Omental fat pad (tissue), 4 donors: ENCODE measurements at places on chromosomes 7 and 10.

DNA sequence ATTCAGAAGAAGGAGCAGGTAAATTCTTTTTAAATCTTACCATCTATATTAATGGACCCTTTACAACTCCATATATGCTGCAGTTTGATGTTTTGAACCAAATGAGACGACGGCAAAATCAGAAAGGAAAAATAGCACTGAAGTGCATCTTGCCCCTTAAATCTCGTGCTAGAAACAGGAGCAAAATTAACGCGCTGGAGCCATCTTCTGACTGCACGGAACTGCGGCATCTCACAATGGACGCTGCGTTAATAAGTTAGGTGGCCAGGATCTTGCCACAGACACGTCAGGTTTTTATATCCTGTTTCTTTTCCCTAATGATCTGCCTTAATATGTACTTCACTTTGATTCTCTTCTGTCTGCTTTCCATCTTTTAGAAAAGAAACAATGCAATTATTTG is 354.5 kb downstream of the TFEC start:
- no peak for DNase-seq

GRCh38 chr7:94297397-94297838 is 97.3 kb upstream of the COL1A2 start:
- peak; percentile 29 for DNase-seq

DNA sequence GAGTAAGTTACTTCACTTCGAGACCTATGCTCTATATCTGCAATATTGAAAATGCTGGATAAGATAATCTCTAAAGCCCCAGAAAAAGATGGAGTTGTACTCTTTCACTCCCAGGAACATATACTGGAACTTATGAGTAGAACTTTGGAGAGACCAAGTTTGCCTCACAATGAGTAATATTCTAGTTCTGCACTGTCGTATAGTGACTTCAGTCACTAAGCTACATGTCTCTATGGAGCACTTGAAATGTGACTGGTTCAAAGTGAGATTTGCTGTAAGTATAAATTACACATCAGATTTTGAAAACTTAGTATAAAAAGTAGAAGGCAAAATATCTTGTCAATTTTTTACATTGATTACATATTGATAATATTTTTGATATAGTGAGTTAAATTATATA is 116.4 kb downstream of the PTEN start:
- no peak for DNase-seq

DNA sequence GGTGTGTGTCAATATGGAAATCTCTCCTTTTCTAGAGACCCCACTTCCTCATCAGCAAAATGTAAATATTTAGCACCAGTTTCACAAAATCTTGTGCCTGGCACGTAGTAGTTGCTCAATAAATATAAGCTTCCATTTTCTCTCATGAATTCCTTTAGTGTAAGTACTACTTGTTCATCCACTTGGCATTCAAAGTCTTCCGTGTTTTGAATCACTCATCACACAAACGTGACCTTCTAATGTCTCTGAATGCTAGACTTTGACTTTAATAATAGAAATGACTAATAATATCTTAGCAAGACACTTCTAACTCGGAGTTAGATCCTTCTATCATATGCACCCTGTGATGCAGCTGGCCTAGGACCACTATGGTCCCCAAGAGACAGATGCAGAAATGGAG is 168.7 kb upstream of the ZNF32 start:
- no peak for DNase-seq

GRCh38 chr7:96126382-96126781 is 195.5 kb downstream of the SLC25A13 start:
- no peak for DNase-seq

DNA sequence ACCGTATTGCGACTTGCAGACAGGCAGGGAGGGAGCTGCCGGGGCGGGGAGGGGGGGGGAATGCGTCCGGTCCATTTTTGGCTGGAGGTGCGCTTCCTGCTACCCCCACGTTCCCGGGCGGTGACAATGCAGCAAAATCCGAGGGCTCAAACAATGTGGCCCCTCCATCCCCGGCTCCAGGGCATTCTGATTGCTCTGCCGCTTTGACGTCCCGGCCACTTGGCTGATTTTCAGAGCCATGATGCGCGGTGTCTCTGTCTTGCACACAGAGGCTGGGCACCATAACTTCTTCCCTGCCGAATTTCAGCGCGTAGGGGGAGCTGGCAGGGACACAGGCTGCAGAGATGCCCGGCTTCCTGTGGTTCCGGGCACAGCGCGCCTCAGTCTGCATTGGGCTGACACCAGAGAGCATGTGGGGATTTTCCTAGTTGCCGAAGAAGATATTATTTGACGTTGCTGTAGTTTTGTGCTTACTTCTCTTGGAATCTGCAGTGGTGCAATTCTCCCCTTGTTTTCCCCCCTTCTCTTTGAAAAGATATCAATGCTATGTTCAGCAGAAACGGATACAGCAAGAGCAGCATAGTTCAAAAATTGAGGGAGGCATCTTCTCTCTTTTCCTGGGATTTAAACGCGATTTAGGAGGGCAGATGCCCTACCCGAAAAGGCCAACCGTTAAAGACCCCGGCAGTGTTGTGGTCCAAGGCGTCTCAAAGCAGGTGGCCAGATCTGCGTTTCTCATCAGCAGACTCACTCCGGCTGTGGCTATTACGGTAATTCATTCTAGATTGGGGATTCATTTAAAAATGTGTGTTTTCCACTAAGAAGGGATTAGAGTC is 1.4 kb downstream of the HECW1 start:
- no peak for DNase-seq

- DNase-seq, result no peak
Measured at GRCh38 chr10:24706479-24707118, 17.1 kb downstream of the ARHGAP21 start.

DNA sequence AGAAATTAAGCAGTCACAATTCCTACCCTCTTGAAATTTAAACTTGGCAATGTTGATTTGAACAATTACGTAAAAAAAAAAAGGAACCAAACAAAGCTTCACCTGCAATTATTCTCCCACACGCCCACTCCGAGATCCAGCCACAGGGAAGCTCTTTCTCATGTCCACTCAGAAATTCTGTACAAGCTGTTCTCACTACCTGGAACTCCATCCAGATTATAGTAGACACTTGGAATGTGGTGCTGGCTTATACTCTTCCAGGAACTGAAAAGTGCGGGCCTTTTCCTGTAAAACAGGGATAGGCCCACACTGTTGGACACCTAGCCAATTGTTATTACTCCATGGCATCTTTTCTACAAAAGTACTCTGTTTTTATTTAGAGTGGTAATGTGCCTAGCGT is 20.3 kb upstream of the TOMM7 start:
- no peak for DNase-seq

DNA sequence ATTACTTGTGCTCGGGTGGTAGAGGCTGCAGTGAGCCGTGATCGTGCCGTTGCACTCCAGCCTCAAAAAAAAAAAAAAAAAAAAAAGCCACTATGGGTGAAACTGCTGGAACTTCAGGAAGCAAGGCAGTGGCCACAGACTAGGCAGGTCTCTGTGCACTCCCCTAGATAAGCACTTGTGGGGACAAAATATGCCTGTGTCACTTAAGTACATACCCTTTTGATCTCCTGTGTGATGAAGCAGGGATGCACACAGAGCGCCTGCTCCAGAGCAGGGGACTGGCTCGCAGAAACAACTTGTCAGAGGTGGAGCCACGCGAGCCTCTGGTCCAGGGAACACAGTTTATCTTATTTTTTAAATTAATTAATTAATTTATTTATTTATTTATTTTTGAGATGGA is 42.9 kb upstream of the PSAP start:
- DNase-seq, result no peak

DNA sequence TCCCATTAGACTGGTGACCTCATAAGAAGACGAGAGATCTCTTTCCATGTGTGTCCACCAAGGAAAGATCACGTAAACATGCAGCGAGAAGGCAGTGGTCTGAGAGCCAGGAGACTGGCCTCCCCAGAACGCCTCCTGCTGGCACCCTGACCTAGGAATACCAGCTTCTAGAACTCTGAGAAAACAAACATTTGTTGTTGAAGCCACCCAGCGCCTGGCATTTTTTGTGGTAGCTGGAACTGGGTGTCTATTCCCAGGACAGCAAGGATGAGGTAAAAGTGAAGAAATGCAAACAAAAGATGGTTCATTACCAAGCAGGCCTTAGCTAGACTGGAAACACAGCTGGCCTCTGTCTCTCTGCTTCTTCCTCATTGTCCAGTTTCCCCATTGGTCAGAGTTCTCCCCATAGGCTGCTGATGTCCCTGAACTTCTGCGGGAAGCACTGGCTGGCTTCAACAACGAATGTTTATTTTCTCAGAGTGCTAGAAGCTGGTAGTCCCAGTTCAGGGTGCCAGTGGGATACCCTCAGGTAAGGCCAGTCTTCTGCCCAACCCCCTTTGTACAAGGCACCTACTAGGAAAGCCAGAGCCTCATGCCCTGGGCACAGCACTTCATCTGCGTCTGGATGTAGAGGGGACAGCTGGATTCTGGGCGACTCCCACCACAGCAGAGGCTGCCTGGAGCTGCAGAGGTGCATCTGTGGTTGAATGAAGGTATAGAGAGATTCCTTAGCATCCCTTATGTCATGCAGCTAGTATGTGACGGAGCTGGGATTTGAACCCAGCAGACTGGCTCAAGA is 304.9 kb downstream of the TCERG1L start:
- no peak for DNase-seq

- no peak for DNase-seq
Measured at GRCh38 chr10:30216821-30217220, 132.3 kb downstream of the MTPAP start.

GRCh38 chr7:142445019-142445686 is 187.3 kb upstream of the PRSS58 start:
- DNase-seq, result no peak

- no peak for DNase-seq
Measured at GRCh38 chr7:2100278-2101208, 132.2 kb downstream of the MAD1L1 start.

GRCh38 chr7:157702311-157703023 is 365.7 kb downstream of the DNAJB6 start:
- no peak for DNase-seq

DNA sequence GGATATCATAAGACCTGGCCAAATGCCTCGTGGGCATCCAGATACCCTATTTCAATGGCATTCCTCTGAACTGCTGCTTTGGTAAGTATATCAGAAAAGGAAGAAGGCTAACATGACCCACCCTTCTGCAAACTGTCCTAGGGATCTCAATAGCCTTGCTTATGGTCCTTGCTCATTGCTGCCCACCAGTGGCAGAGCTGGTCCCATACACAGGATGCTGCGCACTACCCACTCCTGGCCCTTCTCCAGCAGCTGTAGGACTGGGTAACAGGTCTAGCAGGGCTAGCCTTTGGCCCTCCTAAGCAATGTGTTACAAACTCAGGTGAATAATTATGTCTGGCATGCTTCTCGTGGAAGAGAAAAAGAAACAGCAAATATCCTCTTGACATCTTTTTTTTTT is 72.5 kb downstream of the C10orf90 start:
- DNase-seq, result no peak

DNA sequence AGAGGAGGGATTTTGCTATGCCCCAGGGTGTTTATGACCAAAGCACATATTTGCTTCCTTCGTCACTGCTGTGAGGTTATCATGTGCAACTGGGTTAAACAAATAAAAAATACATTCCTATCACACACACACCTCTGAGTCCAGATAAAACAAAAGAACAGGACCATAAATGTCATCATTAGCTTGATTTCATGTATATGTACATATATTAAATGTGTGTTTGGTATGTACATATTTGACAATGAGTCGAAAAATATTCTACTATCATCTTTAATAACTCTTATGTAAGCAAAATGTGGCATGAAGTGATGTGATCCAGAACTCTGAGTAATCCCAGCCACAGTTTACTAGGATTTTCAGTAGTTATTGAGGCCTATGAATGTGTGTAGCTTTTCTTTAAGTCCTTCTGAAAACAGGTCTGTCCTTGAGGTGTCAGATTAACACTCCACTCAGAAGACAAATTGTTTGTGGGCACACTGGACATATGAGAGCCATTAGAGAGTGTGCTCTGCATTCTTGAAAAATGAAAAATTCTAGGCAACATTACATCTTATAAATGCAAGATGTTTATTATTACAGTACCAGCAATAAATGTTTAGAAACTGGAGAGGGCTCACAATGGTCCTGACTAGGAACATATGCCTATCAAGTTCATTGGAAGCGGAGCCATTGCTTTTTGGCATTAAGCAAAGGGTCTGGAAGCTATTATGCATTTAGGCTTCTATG is 335.1 kb upstream of the SEMA3A start:
- DNase-seq, result no peak

GRCh38 chr7:26500749-26501352 is 209.2 kb downstream of the SNX10 start:
- DNase-seq, result no peak

DNA sequence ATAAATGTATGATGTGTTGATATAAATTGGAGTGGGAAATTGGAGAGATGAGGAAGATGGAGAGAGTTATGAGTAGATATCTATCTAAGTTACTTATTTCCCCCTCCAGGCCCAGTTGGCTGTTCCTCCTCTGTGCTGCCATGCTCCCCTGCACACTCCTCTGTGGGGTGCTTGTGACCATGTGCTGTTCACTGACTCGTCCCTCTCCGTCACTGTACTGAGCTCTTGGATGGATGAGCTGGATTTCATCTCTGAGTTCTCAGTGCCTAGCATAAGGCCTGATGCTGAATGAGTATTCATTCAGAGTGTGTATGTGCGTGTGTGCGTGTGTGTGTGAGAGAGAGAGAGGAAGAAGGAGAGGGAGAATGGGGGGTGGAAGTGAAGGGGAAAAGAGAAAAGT is 14.5 kb downstream of the OR9A2 start:
- no peak for DNase-seq

GRCh38 chr10:101441541-101442455 is 87.8 kb downstream of the BTRC start:
- DNase-seq, result no peak

DNA sequence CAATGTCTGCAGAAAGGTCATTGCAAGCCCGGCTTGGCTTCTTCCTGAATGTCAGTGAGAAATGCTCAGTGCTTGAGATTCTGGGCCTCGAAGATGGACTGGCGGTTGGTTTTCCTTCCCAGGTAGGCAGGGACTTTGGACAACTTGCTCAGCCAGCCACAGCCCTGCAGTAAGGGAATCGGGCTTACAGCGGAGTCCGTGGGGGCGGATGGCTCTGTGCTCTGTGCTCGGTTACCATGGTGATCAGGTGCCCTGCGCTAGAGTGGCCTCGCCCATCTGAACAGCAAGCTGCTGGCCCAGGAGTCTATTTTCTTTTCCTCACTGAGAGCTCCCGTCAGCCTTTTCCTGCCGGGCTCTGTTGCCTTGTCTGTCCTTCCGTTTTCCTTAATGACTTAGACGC is 77.8 kb upstream of the SH2B2 start:
- DNase-seq, result no peak

- no peak for DNase-seq
Measured at GRCh38 chr10:69988094-69988493, 64.6 kb upstream of the MACROH2A2 start.

- no peak for DNase-seq
Measured at GRCh38 chr7:143362131-143363015, at the start of gene FAM131B. Gene FAM131B (minus strand): TSS chr7:143362713. CDS start chr7:143362603, 110 bp downstream.

- no peak for DNase-seq
Measured at GRCh38 chr7:154795437-154795836, 207.5 kb downstream of the PAXIP1 start.

DNA sequence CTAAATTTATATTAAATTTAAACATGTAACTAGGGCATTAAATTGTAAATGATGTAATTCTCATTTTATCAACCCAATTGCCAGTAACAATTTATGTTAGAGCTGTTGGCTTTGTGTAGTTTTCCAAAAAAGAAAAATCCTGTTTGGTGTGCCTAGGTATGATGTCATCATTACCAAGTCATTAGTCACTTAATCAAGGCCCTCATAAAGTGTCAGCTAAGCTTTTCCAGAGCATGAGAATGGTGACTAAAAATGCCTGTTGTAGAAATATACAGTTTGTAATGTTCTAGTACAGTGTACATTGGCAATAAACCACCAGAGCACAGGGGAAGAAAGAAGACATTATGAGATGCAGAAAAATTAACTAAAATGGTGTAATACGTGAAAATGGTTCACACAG is 593.8 kb upstream of the ANKRD30A start:
- no peak for DNase-seq
